MCF 10A (cell line): ENCODE measurements at places on chromosomes 3 and 15.

- no peak for DNase-seq
Observed at GRCh38 chr15:57205996-57206395, 170.3 kb upstream of the CGNL1 start.

DNA sequence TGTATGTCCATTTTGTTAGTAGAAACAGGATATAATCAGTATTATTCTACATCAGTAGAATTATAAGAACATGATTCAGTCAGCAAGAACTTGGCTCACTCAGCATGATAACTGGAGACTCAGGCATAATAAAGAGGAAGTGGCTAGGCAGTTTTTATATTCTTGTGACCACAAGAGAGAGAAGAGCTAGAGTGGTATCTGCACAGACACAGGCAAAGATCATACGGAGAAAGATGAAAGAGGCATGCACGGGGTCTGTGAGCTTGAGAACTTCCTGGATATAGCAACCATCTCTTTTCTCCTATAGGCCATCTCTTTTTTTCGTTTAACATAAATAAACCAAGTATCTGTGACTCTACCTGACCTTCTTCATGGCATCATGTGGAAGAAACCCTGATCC, 46.8 kb downstream of the MYO5A start:
- DNase-seq, result no peak

- no peak for DNase-seq
Observed at GRCh38 chr3:179076243-179077027, 4.8 kb upstream of the ZMAT3 start.

DNA sequence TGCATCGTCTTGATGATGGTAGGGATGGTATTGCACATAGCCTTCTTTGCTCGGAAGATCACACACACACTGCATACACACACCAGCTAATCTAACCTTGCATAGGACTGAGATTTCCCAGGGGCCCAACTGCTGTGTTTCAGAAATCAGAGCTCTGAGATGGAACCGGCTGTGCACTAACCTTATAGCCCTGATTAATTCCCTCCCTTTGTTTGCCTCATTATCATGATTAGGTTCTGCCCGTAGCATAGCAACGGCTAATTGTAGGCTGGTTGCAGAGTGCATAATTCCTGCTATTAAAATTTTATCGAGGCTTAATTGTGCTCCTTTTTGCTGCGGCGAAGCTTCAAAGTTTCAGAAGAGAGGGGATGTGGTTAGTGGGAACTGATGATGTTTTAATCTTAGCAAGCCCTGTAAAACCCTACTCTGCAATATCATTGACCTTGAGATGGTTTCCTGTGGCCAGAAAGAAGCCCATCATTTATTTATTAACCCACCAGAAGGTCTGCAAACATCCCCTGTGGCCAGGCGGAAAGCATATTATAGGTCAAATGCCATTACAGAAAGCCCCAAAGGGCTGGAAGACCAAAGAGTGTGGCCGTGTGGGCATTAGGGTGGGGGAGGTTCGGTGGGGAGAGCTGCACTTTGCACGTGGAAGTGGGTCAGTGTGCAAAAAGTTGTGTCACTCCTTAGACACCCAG, 56.2 kb upstream of the GLCE start:
- DNase-seq, result no peak

- DNase-seq, result no peak
Observed at GRCh38 chr3:120129051-120129450, 34.8 kb upstream of the GSK3B start.

- DNase-seq, result no peak
Observed at GRCh38 chr15:68512052-68512451, 66.7 kb upstream of the CORO2B start.

DNA sequence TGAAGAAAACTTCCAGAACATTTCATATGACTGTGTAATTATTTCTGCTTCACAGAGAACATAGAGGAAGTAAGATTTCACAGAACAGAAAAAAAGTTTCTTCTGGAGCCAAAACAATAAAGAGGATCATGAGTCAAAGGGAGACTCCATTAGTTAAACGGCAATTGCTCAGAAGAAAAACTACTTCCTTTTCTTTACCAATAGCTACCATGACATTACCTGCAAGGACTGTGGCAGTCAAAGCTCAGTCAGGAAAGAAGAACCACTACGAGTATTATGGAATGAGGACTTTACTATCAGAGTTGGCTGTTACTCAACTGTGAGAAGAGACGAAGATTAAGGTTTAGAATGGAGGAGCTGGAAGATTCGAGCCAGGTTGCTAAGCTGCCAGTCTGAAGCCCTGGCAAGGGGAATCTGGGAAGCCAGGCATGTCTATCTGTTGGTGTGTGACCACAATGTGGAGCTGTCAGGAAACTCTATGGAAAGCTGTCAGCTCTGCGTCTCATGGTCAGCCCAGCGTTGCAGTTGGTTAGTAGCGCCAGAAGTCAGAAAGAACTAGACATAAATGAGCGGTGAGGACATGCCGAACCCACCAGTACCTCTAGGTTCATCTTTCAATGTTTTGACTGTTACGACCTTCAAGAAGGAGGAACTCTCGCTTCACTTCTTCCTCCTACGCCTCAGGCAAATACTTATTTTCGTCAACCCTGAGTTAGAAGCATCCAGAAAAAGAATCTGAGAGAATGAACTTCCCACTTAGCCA, 604.3 kb downstream of the FGF12 start:
- DNase-seq, result no peak

- DNase-seq, result peak; percentile 17
Observed at GRCh38 chr3:56693750-56694149, 10.7 kb upstream of the TASOR start.

DNA sequence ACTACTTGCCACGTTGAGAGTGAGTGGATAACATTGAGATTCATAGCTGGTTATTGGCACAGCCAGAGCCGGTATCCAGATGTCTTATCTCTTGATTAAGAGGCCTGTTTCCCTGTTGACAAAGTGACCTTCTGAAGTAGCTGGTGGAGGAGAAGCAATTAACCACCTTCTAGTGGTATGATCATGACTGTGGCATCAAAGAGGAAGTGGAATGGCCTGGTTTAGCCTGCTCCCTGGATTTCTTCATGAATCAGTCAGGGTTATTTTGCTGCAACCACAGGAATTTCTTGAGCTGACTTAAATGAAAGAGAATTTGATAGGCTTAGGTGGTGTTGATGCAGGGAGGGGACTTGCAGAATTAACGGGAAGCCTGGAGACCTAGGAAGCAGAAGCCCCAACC, 398.3 kb downstream of the MFSD1 start:
- DNase-seq, result no peak

- no peak for DNase-seq
Observed at GRCh38 chr3:194617143-194617671, 16.0 kb downstream of the TMEM44 start.

DNA sequence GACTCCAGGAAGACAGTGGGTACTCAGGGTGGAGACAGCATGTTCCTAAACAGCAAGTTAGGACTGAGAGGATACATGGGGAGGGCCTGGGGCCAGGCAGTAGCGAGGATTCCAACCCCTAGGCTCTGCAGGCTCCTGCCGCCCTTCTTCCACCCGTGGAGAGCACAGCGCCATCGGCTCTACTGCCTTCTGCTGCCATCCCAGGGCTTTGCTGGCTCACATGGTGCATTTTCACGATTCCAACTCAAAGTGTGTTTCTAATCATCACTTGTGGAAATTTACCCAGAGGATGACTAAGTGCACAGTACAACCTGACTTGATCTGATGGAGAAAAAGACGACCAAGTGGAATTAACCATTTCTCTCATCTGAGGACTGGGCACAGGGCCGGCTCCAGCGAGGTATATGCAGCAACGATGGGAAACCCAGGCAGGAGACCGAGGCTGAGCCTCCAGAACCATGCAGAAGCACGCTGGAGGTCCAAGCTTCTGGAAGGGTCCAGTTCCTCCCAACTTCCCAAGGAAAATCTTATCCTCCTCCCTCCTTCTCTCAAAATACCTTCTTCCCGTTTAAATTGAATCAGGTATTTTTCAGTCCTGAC, 104.6 kb downstream of the LRIG1 start:
- DNase-seq, result no peak

DNA sequence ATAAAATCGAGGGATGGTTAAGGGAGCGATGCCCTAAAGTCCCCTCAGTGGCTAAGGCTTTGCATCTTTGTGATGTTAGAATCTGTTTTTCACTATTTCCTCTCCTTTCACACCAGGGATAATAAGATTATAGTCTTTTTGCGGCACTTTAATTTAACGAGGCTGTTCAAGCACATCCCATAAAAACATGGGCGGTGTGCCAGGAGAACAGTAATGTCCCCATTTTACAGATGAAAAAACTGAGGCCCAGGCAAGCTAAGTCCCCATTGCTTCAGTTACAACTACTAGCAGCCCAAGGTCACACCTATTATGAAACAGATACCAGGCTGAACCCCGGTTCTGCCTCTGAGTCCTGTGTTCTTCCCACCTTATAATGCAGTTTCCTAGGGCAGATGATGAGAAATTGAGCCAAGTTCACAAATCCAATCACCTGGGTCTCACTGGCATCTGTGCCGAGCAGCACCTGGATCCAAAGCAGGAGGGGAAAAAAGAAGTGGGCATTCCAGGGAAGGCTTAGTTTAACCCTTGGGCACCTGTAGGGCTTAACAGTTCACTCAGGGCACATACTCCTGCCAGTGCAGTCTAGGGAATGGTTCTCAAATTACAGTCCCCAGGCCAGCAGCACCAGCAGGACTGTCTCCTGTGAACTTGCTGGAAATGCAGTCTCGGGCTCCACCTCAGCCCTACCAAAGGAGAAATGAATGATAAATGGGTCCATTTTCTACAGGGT, 169.3 kb downstream of the RAB11A start:
- DNase-seq, result peak; percentile 21

GRCh38 chr3:106006571-106006970, 137.8 kb upstream of the CBLB start:
- no peak for DNase-seq

DNA sequence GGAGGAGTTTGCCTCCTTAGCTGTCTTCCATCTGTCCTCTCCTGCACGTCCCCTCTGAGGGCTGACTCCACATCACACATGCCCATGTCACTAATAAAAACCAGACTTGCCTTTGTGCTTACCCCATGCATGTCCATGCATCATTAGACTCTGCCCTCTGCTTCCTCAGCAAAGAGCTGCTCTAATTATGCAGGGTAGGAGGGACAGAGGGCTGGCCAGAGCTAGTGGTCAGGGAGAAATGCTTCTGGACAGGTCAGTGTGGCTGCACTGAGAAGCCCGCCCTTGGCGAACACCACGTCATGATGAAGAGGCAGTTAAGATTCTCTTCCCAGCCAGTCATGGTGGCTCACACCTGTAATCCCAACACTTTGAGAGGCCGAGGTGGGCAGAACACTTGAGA, 8.9 kb downstream of the CA12 start:
- DNase-seq, result no peak

- DNase-seq, result no peak
Observed at GRCh38 chr3:39137991-39138803, 15.2 kb downstream of the CSRNP1 start.

- no peak for DNase-seq
Observed at GRCh38 chr3:13200946-13201345, 127.7 kb upstream of the IQSEC1 start.

DNA sequence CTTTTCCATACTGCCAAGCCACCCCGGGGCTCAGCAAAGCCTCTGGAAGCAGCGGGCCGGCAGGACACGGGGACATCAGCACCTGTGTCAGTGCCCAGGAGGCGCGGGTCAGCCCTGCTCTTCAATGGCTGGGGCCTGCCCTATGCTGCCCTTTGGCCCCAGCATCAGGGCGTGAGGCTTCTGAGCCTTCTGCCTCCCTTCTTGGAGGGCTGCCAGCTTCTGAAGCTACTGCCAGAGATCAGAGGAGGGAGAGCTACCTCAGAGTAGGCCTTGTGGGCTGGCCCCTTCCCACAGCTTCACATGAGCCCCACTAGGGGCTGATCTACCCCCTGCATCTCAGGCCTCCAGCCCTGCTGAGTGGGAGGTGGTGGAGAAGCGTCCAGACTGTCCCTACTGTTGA, 13.0 kb upstream of the TMEM115 start:
- DNase-seq, result no peak

DNA sequence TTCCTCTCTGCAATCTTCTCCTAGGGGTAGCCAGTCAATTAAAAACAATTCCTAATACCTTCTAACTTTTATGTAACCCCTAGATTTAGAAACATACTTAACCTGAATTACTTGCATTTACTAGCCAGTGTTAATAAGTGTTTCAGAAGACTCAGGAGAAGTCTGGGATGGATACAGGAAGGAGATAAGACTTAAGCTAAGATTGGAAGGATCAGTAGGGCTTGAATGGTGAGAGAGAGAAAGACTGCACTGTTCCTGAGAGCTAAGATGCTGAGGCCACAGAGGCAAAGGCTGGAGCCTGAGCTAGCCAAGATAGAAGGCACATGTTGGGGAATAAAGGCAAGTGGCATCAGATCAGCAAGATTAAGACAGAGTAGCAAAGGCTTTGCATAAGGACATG, 30.1 kb upstream of the CADPS start:
- DNase-seq, result no peak

GRCh38 chr15:98787936-98788757, 139.8 kb downstream of the IGF1R start:
- peak; percentile 11 for DNase-seq

GRCh38 chr15:100726070-100726420, 123.7 kb downstream of the ASB7 start:
- no peak for DNase-seq

GRCh38 chr15:69926006-69926405, 171.7 kb downstream of the TLE3 start:
- no peak for DNase-seq

- DNase-seq, result no peak
Observed at GRCh38 chr3:160951642-160952487, 153.3 kb downstream of the B3GALNT1 start.

- DNase-seq, result no peak
Observed at GRCh38 chr15:91307601-91308000, 207.5 kb downstream of the SV2B start.

- no peak for DNase-seq
Observed at GRCh38 chr3:110575702-110576101, 495.9 kb upstream of the NECTIN3 start.
